ENCODE measurements at places on chromosomes 11 and 22.

GRCh38 chr11:1931341-1932104 lies 12.0 kb downstream of the TNNT3 start:
- no peak for DNase-seq

GRCh38 chr11:118210323-118210722 lies 14.5 kb downstream of the JAML start:
- DNase-seq, result no peak

DNA sequence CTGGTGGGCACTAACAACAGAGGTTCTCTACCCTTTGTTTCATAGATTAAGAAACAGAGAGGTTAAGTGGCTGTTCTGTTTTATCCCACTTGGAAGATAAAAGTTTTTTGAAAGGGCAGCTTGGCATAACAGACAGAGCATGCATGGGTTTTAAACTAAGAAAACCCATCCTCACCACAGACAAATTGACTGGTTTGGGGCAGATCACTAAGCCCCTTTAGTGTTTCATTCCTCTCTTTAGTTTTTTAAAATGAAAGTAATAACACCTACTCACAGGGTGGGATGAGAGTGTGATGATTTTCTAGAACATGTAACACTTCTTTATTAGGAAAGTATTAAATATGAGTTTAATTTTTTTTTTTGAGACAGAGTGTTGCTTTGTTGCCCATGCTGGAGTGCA lies 12.3 kb upstream of the RRAS2 start:
- DNase-seq, result no peak

DNA sequence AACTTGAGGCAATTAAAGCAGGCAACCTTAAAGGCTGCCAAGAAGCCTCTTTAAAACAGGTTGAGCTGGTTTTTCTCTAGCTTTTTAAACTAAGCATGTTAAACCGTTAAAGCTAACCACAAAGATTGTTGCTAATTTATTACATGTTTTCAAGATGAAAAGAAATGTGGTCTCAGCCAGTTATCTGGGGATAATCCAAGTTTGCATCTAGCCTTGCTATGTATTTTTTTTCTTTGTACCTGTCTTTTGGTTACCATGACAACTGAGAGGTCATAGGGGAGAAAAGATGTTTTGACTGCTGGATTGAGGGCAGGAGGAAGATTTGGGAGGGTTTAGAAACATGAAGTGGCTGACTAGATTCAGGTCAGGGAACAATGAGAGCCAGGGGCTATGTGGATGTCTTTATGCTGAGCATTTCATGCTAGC lies 19.2 kb upstream of the PGM2L1 start:
- no peak for DNase-seq

- no peak for DNase-seq
Measured at GRCh38 chr22:49136041-49136815, 691.4 kb downstream of the BRD1 start.

GRCh38 chr22:48477031-48477721 lies 1350.5 kb downstream of the BRD1 start:
- no peak for DNase-seq

DNA sequence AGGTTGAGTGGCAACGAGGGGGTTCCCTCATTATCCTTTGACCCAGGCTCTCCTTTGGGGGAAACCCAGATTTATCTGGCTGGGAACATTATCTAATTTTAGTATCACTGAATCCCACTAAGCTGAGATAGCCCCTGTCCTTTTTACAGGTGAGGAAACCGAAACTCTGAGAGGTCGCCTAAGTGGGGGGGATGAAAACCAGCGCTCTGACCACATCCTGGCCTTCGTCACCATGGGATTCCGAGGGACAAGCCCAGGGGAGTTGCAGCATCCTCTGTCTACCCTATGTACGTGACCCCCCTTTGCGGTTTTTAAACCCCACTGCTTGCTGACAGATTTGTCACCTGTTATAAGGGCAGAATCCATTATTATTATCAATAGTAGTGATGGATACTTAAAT lies 61.0 kb downstream of the ISX start:
- DNase-seq, result no peak

DNA sequence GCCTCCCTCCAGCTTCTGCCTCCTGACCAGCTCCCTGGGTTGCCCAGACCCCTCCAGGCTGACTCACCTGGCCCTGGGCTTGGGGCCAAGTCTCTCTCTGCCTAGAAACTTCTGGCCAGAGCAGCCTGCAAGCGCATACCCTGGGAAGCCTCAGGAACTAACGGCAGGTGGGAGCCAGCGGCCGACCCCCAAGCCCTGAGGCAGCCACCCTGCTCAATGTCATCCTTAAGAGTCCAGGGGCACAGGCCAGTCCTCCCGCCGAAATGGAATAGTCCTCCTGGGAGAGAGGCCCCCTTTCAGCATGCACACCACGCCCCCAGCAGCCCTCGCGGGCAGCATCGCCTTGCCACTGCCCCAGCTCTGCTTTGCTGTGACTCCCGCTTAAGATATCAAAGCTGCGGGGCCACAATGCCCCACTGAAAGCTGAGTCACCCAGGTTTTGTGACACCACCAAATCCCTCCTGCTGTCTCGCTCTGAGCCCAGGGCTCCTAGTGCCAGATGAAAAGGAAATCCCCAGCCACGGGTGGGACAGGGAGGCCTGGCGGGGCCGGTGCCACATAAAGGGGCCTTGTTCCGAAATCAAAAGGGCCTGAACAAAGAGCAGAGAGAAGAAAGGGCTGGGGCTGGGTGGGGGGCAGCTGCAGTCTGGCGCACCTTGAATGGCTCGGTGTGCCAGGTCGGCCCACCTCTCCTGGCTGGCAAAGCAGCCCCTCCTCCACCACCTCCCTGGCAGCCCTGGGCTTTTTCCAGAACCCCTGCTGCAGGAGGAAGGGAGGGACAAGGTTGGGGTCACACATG lies 21.4 kb upstream of the FGF3 start:
- no peak for DNase-seq

DNA sequence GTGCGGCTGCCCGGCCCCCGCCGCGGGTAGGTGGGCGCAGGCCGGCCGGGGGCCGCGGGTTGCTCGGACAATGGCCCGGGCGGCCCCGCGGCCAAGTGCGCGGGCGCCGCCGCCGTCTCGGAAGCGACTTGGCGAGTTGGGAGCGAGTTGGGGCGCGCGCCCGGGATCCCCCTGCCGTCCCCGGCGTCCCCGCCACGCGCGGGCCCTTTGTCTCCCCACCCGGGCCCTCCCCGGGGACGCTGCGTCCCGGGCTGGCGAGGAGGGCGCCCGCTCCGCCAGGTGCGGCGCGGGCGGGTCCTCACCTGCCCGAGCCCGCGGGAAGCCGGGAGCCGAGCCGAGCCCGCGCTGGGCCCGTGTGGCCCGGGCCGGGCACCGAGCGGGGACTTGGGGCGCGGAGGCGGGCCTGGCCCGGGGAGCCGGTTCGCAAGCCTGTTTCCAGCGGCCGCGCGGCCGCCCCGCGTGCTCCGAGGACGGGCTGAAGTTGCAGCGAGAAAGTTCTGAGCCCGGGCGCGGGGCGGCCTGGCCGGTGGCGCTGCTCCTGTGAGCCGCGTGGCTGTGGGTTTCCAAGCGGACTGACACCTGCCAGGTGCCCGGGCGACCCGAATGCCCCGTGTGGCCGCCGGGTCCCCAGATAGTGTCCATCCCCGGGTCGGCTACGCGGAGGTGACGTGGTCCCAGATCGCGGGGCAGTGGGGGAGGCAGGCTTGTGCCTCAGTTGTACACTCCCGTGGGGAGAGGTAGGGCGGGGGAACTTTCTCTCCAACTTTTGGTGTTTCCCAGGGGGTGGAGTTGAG lies 586 bp downstream of the LRP5 start:
- DNase-seq, result no peak

DNA sequence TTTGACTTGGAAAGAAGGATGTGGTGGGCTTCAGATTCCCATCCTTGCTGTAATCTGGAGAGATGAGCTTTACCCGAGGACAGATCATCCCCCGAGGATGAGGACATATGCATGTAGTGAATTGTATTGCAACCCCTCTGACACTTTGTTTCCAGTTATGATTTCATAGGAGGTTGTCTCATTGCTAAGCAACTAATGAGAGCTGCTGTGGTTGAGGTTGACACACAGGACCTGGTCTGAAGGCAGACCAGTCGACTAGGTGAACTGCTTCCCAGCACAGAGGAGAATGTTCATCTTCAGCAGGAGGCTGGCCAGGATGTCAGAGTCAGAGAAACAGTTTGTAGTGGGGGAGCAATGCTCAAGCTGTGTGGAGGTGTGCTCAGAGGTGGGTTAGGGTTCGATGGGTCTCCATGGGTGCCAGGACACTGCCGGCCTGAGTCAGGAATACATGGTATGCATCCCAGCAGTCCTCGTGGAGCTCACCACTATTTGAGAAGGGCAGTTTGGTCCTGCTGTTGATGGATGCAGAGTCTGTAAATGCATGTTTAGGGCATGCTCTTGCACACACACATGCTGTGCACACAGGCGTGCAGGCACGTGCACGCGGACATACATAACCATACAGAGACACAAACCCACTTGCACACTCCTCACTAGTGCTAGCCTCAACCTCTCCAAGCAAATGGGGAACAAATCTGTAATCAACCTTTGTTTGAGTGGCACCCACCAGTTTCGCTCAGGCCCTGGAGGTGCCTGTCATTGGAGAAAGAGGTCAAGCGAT lies 153.7 kb downstream of the TBC1D22A start:
- DNase-seq, result no peak

DNA sequence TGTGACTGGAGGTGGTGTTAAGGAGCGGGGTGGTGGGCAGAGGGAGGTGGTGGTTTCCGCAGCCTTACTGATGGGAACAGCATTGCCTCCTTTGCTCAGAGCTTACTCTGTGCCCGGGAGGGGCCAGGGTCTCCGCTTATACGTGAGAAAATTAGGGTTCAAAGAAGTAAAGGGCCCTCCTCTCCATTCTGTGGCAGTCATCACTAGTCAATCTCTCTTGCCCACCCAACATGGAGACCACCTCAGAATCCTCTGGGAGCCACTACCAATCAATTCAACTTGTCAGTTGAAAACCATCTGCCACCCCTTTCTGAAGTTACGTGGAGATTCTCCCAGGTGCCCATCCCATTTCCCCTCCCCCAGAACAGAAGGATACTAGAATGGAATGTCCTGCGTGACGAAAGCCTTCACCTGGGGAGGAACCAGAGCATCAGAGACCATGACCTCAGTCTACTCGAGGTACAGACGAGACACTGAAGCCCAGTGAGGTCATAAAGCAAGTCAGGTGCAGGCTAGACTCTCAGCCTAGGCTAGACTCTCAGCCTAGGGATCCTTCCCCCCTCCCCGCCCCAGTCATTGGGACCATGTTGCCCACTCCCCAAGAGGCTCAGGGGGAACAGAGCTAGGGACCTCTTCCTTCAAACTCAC lies 2.0 kb downstream of the SELENOM start:
- DNase-seq, result no peak

GRCh38 chr11:104700609-104701008 lies 197.7 kb downstream of the CASP12 start:
- DNase-seq, result no peak

DNA sequence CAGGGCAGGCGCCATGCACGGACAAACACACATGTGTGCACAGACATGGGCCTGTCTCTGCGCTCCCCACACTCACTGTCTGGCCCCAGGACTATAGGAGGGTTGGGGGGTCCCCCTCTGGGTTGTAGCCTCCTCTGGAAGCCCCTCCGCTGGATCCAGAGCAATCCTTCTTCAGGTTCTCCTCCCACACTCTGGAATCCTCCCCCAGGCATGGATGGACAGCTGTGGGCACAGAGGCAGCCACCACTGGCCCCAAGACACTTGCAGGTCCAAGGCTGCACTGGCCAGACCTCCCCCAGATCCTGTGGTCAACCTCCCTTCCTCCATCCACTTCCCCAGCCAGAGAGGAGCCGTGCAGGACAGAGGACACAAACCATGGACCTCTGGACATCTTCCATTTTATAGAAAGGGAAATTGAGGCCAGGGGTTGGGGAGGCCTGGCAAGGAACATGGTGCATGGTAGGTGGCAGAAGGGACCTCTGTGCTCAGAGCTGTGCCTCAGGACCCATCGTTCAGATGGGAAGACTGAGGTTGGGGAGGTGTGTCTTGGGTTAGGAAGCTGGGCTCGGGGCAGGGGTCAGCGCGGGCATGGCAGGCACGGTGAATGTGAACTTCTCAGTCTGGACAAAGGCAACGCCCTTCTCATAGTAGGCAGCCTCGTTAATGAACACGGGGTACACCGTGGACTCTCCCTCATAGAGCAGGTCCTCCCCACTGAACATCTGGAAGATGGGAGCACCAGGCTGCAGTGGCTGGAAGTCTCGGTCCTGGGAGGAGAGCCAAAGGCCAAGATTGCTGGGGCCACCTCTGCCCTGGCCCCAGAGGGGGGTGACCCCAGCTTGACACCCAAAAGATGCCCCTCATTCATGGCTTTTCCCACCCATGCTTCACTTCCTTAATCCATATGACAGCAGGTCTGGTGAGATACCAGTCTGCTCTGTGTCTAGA lies 2.9 kb upstream of the TBX10 start:
- no peak for DNase-seq

GRCh38 chr11:79342236-79342635 lies 98.6 kb downstream of the TENM4 start:
- DNase-seq, result no peak

GRCh38 chr11:2883979-2884815 lies 1.4 kb downstream of the CDKN1C start:
- DNase-seq, result no peak

DNA sequence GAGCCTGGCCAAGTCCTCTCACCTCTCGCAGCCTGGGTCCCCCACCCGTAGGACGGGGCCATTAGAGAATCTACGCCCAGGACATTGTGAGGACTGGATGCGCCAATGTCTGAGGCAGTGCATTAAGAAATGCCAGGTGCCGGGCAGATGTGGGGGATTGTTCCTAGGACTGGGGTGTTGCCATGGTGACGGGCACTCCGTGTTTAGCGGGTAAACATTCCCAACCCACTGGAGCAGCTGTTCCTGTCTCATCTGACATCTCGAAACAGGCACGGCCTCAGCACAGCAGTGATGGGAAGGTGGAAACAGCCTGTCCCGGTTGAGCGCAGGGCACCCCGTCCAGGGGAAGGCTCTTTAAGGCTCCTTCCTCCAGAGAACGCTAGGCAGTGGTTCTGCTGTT lies 99.6 kb upstream of the RTL6 start:
- DNase-seq, result no peak

- no peak for DNase-seq
Measured at GRCh38 chr11:118715837-118716260, 36.4 kb upstream of the TREH start.

DNA sequence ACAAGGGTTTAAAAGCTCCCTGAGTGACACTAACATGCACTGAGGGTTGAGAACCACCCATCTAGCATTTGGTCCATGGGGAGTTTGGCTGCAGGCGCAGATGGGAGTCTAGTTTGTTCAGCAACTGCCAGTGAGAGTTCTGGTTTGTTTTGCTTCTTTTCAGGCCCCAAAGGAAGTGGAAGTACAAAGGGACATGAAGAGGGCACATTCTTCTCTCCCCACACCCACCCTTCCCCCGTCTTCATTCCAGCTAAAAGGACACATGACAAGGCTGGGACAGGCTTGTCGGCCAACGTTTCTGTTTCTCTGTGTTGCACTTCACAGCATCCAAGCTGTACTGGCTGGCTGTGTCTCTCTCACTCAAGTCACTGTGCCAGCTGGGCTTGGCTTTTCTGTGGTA lies 8.2 kb upstream of the ENDOD1 start:
- DNase-seq, result no peak

DNA sequence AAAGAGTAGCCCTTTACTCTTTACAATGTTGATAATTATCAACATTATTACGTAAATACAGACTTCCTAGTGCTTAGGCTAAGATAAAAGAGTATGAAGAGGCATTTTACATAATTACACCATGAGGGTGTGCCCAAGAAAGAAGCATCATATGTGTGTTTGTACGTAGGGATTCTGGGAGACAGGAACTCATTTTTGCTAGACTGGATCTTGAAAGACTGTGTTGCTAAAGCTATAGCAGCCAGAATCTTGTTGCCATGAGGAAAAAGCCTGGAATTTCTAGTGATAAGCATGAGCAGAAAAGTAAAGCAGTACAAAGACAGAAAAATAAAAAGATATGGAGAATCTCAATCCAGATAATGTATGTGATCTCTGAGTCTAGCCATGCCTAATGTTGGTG lies 72.1 kb downstream of the JRKL start:
- DNase-seq, result no peak

All from activated T-helper 1 cell treated with anti-CD3 and anti-CD28 coated beads, Interleukin-2, amount 50 U/mL, for 16 hours (primary cell).